Lung microvascular endothelial cell (primary cell): ENCODE measurements at places on chromosomes 6 and 20.

DNA sequence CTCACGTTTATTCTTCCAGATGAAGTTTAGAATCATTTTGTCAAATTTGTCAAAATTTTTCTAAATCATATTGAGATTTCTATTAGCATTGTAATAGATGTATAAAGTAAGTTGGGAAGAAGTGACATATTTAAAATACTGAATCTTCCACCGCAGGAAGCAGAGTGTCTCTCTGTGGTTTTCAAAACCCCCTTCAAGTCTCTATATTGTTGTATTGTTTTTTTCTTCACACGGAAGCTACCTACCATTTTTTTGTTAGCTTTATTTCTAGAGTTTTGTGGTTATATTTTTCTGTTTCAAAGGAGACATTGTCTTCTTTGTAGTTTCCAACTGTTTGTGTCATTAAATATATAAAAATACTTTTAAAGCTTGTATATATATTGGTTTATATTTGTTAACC is 188.6 kb downstream of the ZDHHC14 start:
- no peak for DNase-seq

DNA sequence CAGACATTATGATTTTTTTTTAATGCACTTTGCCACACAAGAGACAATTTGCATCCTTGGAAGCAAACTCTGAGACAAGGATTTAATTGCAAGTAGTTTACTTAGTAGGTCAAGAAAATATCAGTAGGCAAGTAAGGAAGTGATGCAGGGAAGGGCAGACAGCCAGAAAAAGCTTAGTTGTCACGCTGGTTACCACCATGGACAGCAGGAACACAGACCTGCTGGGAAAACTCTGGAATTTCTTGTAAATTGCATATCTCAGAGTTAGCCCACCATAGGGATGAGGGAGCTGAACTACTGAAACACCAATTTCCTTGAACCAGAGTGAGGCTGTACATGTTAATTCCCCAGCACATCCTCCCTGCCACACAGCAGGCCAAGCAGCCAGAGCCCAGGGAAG is 92.7 kb downstream of the L3MBTL3 start:
- peak; percentile 20 for DNase-seq

GRCh38 chr6:40334496-40335270 is 252.5 kb downstream of the LRFN2 start:
- no peak for DNase-seq

- no peak for DNase-seq
Measured at GRCh38 chr6:85594197-85594930, 706 bp upstream of the SNX14 start.
